Hepatic stellate cell (primary cell): ENCODE measurements at places on chromosomes 16 and 17.

DNA sequence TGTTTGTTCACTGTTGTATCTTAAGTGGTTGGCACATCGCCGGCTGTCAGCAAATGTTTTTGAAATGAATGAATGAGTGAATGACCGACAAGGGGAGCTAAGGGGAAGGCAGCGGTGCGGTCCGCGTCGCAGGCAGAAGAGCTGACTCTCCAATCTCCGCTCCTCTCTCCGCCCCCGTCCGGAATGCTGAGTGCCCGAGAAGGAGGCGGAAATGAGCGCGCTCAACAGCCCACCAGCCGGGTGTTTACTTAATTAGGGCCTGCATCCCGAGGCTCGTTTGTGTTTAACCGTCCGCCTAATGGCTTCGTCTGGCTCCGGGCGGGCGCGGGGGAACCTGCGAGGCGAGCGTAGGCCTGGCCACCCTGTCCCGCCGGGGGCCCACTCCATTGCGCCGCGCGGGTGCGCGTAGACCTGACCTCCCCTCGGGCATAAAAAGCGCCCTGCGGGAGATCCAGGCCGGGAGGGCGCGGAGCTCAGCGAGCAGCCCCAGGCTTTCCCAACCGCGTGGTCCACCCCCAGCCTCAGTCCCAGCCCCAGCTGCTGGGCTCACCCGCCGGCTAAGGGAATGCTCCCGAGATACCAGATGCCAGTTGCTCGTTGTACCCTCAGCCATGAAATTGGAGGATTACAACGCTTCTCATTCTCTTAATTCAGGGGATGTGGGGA, 2.5 kb upstream of the CDH3 start:
- DNase-seq = no peak

DNA sequence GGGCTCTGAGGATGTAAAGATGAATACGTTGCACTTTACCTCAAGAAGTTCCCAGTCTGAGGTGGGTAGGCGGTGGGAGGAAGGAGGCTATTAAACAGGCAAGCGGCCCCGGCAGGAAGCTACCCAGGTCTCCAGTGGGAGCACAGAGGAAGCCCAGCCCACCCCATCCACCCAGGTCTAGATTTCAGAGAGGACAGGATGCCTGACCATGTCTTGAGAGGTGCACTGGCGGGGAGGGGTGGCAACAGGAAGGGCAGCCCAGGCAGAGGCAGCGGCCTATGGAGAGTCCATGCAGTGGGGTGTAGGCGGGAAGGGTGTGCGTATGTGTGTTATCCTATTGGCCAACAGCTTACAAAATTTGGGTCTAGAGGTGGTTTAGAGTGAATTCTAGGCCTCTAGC, 13.9 kb downstream of the SARM1 start:
- no peak for DNase-seq

DNA sequence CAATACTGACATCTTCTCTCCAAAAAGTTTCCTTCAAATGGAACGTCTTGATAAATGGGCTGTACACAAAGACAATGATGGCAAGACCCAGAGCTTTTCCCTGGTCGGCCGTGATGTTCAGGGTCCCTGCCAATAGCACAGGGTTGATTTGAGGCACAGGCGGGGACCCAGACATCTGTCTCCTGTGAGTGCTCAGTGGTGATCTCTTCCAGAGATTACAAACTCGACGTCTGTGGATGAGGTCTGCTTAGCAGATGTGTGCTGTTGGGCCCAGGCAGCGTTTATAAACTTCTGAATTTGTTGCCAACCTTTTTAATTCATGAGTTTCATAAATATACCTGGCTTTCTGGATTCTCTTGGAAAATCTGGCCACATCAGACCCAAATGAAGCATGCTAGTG, 14.9 kb downstream of the CPPED1 start:
- no peak for DNase-seq

GRCh38 chr17:17722081-17722905, 41.0 kb downstream of the RAI1 start:
- no peak for DNase-seq

DNA sequence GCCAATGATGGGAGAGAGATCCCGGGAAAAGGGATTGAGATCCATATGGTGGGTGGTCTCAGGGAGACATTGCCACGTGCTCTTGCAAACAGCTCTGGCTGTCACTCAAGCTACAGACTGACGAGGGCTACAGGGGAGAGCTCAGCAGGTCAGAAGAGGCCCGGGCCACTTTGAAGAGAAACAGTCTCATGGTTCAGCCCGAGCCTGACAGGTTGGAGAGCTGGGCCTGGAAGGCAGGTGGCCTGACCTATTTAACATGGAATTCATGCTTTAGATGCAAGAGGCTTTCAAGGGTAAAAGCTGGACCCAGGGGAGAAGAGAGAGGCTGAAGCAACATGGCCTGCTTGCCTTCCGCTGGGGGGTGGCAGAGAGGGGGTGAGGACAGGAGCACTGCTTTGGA, 81.0 kb upstream of the BRD7 start:
- DNase-seq = no peak

DNA sequence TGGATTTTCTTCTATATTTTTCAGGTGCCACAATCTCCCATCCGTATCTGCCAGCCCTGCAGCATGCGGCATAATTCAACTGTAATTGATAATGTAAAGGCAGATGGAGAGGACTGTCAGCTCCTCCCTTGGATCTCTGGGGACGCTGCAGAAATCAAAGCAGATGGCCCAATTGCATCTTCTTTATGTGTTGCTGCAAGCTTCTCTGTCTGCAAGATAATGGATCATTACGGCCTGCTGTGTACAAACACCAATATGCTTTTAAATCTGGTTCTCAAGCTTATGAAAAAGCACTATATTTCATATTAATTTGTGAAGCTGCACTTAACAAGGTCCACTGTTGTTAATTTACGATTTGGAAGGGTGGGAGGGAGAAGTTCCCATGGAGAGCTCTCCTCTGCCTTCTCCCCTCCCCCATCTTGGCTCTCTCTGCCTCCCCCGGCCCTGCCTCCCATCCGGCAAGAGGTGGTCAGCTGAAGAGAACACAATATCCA, 607.5 kb downstream of the TOX3 start:
- DNase-seq = no peak

- no peak for DNase-seq
These were observed 20.1 kb upstream of the ABCC3 start for GRCh38 chr17:50614471-50615051.

GRCh38 chr17:1073241-1073962, 76.5 kb downstream of the TIMM22 start:
- DNase-seq = no peak

DNA sequence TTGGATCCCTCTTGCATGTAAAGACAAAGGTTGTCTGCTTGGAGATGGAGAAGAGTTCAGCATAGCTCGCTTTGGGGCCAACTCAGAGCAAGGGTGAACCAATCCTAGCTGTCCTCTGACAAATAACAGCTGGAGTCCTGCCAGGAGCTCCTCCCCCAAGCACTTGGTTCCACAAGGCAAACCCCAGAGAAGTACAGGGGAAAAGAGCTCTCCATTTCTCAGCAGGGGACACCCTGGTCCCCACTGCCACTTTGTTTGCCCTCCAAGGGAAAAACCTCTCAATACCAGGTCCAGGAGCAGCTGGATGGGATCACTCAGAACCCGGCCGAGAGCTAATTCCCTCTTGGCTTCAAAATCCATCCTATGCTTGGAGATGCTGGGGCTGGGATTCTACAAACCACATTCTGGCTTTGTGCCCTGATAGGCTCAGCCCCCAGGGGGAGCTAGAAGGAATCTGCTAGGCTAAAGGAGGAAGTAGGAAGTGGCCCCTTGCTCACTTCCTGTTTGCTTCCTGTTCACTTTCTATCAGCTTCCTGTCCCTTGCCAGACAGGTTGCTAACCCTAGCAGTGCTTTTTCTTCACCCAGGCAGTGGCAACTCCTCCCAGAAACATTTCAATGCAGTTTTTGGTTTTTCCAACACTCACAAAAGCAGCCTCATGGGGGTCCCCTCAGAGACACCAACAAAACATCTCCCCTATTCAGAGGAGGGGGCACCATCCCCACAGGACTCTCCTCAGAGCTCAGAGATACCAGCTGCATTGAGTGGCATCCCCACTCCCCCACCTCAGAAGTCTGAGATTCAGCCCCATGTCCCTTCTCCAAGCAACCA, 30.7 kb downstream of the CDRT4 start:
- DNase-seq = peak; percentile 30

DNA sequence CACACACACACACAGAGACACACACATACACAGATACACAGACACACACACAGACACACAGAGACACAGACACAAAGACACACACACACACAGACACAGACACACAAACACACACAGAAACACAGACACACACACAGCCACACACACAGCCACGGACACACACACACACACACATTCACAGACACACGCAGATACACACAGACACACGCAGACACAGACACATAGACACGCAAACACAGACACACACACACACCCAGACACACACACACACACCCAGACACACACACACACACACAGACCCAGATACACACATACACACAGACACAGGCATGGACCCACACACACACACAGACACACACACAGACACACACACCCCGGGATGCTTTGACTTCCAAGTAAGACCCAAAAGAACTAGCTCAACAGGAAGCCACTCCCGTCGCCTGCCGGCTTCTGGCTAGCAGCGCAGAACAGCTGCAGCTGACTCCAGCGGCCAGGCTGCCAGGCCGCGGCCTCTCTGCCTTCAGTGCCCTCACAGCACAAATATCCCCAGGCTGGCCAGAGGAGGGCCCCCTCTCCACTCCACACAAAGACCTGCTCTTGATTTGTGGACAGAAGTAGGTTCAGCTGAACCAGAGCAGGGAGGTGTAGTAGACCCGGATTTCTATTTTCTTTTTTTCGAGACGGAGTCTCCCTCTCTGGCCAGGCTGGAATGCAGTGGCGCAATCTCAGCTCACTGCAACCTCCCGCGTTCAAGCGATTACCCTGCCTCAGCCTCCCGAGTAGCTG, 6.0 kb upstream of the CHRNE start:
- DNase-seq = peak; percentile 87

DNA sequence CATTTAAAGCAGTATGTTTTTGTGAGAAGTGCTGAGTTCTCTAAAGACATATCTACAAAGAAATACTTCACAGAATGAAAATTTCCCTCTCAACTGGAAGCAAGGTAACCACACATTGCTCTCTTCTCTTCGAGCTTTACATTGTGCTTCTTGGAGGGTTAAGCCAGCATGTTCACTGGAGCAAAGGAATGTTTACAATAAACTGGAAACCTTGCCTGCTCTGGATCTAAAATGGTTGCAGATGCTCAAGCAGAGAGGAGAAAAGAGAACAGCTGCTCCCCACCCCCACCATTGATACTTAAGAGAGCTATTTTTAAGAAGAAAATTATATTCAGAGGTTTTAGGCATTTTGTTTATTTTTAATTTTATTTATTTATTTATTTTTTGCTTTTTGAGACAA, 213.1 kb downstream of the CEP112 start:
- no peak for DNase-seq

- DNase-seq = no peak
These were observed 69.7 kb downstream of the WIPI1 start for GRCh38 chr17:68387435-68388218.

- DNase-seq = peak; percentile 77
These were observed 16.1 kb downstream of the CCR7 start for GRCh38 chr17:40548982-40549685.

- no peak for DNase-seq
These were observed 127.5 kb upstream of the CRHR1 start for GRCh38 chr17:45656527-45657181.

- no peak for DNase-seq
These were observed 23.2 kb downstream of the PROCA1 start for GRCh38 chr17:28688481-28688880.

- peak; percentile 38 for DNase-seq
These were observed 863 bp downstream of the LIMD2 start for GRCh38 chr17:63698886-63699637.

- DNase-seq = no peak
These were observed 315.6 kb downstream of the HS3ST3B1 start for GRCh38 chr17:14616528-14616927.

GRCh38 chr17:80931421-80932265, 60.0 kb upstream of the CHMP6 start:
- DNase-seq = peak; percentile 72

DNA sequence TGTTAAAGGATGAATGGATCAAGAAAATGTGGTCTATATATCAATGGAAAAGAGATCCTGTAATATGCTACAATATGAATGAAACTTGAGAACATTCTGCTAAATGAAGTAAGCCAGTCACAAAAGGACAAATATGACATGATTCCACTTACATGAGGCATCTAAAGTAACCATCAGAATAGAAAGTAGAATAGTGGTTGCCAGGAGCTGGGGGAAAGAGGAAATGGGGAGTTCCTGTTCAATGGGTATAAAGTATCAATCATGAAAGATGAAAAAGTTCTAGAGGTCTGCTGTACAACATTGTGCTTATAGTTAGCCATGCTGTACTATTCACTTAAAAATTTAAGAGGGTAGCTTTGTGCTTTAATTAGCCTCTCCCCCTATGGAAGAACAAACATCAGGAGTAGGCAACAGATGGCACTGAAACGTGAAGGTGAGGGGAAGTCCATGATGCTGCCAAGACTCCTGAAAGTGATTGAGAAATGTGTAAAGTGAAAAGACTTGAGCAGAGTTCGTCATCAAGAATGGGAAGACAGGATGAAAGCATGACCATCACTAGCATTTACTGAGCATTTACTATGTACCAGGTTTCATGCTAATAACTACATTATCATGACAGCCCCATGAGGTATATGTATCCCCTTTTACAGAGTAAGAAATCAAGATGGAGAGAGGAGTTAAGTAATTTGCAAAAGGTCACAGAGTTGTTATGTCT, 167.2 kb downstream of the CYB561 start:
- DNase-seq = no peak

DNA sequence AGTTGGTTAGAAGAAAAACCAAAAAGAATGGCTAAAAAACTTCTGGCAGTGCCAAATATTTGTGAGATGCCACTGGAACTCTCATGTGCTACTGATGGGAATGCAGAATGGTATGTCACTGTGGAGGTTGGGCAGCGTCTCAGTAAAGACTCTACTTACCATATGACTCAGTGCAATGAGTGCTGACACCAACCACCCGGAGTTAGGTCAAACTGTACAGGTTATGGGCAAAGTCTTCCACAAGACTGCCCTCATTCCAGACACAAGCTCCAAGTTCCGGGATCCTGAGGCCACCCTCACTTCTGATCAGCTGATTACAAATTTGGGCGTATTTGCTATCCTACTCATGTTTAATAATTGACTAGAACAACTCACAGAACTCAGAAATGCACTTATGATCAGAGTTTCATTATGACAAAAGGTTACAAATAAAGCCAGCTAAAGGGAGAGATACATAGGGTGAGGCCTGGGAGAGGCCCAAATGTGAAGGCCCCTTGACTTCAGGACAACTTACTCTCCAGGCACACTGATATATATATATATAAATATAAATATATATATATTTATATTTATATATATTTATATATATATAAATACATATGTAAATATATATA, 114.9 kb downstream of the TRIM37 start:
- peak; percentile 16 for DNase-seq

GRCh38 chr17:74832421-74832820, 27.3 kb downstream of the GRIN2C start:
- DNase-seq = no peak

GRCh38 chr17:14781123-14781522, 480.2 kb downstream of the HS3ST3B1 start:
- no peak for DNase-seq
